ENCODE measurements at places on chromosomes 1 and 21.

DNA sequence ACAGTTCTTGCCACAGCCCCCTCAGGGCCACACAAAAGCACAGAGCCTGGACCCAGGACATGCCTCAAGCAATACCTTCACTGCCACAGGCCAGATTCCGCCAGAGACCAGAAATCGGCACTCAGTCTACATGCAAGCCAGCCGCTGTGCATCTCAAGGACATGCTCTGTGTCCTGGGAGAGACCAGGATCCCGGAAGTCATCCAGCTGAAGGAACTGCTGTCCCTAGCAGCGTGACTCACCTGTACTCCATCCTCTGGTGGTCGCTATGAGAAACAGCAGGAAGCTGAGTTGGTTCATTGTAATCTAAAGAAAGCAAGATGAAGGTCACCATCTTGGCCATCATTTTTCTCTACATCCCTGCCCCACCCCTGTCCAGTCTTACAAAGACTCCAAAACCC lies 401 bp downstream of the ITLN1 start:
- DNase-seq, result no peak

- DNase-seq, result no peak
Observed at GRCh38 chr1:18548643-18549042, 67.9 kb downstream of the KLHDC7A start.

DNA sequence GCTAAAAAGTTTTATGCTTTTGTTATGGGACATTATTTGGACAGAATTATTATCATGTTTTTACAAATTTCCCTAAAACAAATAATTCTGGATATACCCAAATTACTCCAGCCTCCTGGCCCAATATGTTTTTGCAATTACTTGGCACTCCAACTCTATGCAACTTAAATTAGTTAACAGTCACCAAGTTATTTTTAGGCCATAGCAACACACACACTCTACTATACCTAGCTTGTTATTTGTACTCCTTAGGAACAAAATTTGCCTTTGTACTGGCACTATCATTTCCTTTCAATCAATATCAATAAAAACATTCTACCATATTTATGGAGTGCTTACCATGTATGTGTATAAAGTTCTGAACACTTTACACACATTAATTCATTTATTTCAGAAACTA lies 7.7 kb downstream of the DUSP10 start:
- DNase-seq, result no peak

- DNase-seq, result no peak
Observed at GRCh38 chr1:50634251-50634650, 211.0 kb upstream of the DMRTA2 start.

DNA sequence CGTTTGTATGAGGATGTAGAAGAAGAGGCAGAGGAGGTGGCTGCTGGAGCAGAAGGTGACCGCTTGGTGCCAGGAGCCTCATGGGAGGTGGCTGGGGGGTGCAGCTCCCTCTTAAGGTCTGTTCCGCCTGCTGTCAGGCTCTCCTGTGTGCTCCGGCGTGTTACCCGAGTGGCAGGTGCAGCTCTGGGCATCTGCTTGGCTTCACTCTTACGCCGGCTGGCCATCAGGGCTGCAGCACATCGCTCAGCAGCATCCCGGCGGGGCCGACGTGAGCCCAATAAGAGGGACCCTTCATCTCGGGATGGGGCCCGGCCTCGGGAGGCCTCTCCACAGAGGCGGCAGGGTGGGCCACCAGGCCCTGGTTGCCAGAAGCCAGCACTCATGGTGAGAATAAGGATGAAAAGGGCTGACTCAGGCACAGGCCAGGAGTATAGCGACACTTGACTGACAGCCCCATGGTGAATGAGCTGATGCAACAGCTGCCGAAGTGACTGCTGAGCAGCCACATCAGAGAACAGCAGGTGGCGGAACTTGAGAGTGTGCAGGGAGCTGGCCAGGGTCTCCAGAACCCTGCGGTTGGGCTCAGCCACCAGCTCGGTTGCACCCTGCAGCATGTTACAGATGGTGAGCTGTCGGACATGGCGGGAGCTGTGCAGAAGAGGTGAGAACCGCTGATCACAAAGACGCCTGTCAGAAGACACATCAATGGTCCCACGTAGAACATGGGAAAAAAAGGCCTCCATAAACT lies 17.5 kb downstream of the LRRC41 start:
- no peak for DNase-seq

DNA sequence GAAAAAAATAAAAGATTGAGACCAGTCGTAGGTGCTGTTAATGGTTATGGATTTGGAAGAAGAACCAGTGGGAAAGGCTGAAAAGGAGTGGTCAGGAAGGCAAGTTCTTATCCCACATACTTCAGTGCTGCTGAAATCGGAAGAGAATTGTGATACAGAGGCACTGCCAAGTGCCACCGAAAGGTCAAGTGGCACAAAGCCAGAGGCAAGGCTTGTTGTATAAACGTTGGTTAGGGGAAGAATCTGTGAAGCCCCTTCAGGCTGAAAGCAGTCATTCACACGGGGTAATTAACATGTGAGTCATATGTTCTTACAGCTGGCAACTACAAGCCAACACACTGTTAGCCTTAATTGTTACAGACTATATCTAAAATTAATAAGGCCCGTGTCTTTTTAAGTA lies 48.8 kb downstream of the ZBTB40 start:
- DNase-seq, result no peak

GRCh38 chr1:13703128-13703513 lies 3.1 kb downstream of the PRDM2 start:
- DNase-seq, result no peak

GRCh38 chr1:8025671-8026144 lies 401 bp downstream of the ERRFI1 start:
- no peak for DNase-seq

GRCh38 chr1:115402753-115403184 lies 64.7 kb upstream of the NGF start:
- DNase-seq, result no peak

DNA sequence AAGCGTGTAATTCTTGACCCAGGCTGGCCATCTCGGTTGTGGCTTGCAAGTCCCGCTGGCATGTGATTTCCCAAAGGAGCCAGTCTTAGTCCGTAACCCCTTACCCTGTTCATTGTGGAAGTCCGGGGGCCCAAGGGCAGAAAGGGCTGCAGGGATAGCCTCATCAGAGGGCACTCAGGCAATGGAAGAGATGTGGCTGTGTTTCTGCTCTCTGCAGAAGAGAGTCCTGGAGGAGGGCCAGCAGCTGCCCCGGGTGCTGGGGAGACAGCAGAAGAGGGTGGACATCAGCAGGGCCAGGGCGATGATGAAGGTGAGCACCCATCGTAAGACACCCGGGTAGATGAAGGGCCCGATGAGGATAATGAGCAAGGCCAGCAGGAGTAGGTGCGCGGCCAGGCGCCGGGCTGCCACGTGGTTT lies 830 bp downstream of the RNF186 start:
- no peak for DNase-seq

- DNase-seq, result no peak
Observed at GRCh38 chr1:36879613-36880012, 154.7 kb downstream of the GRIK3 start.

GRCh38 chr21:16423921-16424320 lies 694.1 kb downstream of the USP25 start:
- DNase-seq, result no peak

- no peak for DNase-seq
Observed at GRCh38 chr21:10466200-10466599, 55.2 kb upstream of the TPTE start.

DNA sequence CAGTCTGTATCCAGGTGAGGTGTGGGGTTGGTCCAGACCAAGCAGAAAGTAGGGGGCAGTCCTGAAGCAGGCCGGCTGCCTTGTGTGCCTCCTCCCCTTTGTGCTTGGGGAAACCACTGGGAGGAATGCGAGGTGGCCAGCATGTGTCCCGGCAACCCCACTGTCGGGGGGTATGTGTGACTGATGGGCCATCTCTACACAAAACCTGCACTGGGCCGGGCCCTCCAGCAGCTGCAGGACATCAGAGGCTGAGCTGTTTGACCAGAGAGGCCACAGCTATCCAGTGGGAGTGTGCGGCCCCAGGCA lies 33.3 kb downstream of the TMEM51 start:
- no peak for DNase-seq
